Stimulated activated CD8-positive, alpha-beta memory T cell treated with anti-CD3 and anti-CD28 coated beads, Interleukin-7, amount 100 ng/mL, for 1 hour (primary cell): ENCODE measurements at places on chromosomes 5 and 9.

DNA sequence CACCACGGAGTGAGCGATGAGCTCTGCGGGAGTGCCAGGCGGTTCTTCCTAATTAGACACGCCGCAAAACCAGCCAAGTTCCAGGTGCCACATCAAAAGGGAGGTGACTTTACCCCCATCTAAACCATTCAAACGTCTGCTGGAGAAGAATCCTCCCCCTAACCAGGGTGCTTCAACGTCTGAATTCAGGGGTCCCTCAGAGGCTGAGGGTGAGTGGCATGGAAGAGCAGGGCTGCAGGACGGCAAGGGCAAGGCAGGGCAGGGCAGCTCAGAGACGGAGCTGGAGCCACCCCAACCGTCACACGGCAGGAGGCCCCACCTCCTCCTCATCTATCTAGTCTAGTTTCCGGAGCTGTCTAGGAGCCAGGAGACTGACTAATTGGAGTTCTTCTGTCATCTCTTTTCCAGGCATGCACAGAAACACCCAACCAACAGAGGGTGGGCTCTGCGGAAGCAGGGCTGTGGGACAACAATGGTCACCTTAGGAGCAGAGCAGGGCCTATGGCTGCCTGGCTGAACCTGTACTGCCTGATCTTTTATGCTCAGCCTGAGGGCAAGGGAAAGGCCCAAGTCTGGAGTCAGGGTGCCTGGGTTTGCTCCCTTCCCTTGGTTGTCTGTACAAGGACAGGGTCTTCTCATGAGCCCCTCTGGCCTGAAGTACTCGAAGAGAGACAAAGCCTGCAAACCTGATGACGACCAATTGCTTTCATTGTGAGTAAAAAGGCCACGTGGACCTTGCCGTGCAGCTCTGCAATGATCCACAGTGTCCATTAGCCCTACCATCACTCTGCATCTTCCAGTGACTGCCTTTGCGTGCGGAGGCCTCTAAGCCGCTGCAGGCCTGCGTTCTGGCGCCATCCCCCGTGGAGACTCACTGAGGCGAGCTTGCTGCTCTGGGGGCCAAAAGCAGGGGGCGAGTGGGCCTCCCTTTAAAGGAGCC is 81.0 kb upstream of the SLC25A51 start:
- no peak for DNase-seq

- no peak for DNase-seq
Observed at GRCh38 chr9:134296301-134297082, 29.8 kb upstream of the RXRA start.

- DNase-seq, result no peak
Observed at GRCh38 chr5:95105638-95106037, 179.3 kb downstream of the MCTP1 start.

- DNase-seq, result no peak
Observed at GRCh38 chr5:139882961-139883539, 87.4 kb downstream of the PSD2 start.

GRCh38 chr5:176590035-176590717 is 19.8 kb downstream of the GPRIN1 start:
- DNase-seq, result no peak

GRCh38 chr5:95533106-95533505 is 21.7 kb downstream of the SKIC3 start:
- DNase-seq, result no peak

GRCh38 chr9:24189986-24190385 is 355.7 kb downstream of the IZUMO3 start:
- no peak for DNase-seq

DNA sequence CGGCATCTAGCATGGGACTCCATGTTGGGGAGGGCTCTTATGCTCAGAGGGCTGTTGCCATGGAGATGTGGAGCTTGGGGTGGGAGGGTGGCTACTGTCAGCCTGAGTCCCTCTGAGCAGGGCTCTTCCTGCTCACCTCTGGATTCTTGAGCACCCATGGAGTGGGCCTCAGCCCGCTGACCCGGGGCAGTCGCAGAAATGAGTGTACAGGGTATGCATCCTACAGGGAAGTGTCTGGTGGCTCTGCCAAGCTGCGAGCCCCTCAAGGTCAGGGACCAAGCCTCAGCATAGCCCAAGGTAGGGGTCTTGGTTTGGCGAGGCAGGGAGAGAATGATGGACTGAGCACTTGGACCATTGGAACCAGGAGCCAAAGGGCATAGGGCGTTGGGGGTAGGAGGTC is 104.1 kb downstream of the DAB2IP start:
- no peak for DNase-seq

GRCh38 chr9:114250235-114250568 is 72.7 kb upstream of the ORM1 start:
- no peak for DNase-seq

DNA sequence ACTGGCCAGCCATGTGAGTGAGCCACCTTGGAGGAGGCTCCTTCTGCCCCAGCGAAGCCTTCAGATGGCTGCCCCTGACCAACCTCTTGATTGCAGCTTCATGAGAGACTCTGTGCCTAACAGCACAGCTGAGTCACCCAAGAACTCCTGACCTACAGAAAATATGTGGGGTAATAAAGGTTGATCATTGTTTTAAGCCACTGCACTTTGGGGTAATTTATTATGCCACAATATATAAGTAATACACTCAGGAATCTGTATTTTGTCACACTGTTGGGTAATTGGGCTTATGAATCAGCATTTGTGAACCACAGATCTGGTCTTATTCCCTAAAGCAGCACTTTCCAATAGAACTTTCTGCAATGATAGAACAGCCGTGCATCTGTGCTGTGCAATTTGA is 24.4 kb upstream of the VDAC1 start:
- DNase-seq, result no peak

GRCh38 chr5:160929906-160930305 is 77.9 kb upstream of the ATP10B start:
- no peak for DNase-seq

- no peak for DNase-seq
Observed at GRCh38 chr9:36005891-36006290, 30.8 kb upstream of the RECK start.

DNA sequence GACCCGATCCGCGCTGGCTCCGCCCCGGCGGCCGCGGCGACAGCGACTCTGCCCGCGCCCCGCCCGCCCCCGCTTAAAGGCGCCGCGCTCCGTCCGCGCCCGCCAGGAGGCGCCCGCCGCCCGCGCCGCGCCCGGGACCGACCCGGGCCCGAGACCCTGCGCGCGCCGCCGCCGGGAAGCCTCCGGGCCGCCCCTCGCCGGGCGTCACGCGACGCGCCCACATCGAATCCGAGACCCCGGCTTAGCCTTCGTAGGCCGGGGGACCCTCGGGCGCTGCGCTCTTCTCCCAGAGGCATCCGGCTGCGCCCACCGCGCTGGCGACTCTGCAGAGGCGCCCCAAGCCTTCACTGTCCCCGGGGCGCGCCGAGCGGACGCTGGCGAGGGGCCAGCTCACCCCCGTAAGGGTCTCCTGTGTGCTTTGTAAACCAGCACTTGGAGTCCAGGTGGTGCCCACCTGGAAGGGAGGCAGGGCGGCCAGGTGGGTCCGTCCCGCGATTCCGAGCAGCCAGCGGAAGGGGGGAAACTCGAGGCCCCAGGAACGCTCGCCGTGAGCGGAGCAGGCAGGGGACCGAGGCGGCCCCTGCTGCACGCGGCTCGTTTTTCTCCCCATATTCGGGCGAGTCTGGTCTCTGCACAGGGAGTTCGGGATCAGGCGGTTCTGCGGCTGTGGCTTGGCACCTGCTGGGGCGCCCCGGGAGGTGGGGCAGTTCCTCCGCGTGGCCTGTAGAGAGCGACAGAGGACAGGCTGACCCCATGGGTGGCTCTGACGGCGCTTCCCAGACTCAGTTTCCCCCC is 423 bp upstream of the ABCA2 start:
- DNase-seq, result peak; percentile 25

DNA sequence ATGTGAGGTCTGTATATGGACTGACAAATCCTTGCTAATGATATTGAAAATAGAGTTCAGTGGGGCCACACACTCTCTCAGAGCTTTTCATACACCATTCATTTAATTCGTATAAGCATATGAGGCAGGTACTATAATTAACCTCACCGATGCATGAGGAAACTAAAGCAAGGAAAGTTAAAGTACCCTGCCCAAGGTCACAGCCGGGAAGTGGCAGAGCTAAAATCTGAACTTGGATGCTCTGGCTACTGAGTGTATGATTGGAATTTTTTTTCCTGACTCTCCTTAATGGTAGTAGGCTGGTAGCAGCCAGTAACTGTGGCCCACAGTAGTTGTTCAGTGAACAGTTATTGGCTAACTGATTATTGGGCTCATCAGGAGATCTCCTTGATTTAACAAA is 135.3 kb downstream of the NUDT12 start:
- DNase-seq, result no peak

DNA sequence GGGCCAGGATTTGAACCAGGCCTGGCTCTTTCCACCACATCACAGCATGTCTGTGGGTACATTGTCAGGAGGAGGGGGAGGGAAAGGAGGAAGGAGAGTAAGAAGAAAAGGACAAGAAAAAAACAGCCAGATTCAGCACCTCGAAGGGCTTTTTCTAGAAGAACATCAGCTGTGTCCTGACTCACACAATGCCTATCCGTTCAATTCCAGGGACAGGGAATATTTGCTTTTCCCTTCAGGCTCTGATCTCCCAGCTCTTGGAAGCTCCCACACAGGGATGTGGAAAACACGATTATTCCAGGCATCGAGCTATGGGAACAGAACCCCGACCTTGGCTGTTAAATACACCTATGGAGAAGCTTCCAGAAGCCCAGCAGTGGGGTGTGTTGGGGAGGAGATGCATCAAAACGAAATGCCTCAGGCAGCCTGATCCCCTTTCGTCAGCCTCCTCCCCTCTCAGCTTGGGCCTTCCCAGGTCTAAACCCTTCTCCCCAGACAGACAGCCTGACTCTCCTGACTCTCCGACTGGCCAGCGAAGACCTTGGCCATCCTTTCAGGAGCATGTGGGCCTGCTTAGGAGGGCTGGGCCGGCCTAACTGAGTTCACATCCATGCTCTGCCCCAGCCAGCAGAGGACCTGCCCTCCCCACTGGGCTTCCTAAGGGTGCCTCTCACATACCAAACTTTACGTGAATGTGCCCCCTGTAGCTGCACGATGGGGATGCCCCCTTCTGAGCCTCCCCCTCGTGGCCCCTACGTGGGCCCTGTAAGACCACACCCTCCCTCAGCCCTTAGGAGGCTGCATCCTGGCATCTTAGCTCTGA is 54.4 kb downstream of the NEURL1B start:
- no peak for DNase-seq

DNA sequence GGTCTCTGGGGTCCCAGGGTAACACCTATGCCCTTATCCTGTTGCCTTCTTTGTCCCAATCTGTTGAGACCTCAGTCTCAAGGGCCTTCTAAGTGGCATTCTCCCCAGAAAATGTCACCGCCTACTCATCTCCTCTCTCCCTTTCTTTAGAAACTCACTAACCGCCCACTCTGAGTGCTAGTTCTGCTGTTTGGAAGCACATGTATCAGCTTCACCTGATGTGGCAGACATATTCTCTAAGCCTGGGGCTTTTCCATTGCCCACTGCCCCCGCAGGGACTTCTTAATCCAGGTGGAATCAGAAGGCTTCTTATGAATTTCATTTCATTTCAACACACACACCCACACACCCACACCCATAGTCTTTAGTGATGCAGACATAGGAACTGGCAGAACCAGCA is 165.1 kb downstream of the ASTN2 start:
- DNase-seq, result no peak

DNA sequence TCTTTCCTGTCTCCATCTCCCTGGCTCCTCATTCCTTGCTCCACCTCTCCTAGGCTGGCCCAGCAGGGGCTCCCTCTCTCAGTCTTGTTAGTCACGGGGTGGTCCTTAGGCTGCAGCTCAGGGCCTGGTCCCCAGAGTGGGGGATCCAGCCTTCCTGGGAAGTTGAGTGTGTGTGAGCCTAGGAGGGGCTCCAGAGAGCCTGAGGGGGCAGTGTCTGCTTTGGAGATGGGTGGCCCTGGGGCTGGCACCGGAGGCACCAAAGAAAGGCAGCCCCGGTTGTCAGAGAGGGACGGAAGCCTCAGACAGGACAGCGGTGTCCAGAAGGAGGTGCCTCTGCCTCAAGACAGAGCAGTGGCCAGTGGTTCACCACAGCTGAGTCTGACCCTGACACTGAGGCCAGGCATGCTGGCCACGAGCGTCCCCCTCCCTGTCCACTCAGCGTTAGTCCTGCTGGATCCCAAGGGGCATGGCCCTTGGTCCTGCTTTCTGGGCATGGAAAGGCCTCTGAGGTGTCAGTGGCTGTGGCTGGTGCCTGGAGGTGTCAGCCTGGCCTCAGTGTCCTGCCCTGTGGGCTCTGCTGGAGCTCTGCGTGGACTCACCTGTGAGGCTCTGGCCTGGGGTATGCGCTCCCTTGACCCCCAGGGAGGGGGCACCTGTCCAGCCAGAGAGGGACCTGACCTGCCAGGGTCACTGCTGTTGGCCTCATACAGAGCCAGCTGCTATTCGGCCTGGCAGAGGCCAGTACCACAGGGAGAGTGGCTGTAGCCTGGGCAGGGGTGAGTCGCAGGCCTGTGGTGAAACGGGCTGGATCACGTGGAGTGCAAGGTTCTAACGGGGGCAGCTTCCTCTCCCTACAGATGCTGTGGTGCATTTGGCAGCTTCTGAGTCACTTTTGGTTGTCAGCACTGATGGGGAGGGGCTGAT is 130.6 kb downstream of the CACNA1B start:
- no peak for DNase-seq

GRCh38 chr5:109656829-109657228 is 32.9 kb upstream of the MAN2A1 start:
- DNase-seq, result no peak

DNA sequence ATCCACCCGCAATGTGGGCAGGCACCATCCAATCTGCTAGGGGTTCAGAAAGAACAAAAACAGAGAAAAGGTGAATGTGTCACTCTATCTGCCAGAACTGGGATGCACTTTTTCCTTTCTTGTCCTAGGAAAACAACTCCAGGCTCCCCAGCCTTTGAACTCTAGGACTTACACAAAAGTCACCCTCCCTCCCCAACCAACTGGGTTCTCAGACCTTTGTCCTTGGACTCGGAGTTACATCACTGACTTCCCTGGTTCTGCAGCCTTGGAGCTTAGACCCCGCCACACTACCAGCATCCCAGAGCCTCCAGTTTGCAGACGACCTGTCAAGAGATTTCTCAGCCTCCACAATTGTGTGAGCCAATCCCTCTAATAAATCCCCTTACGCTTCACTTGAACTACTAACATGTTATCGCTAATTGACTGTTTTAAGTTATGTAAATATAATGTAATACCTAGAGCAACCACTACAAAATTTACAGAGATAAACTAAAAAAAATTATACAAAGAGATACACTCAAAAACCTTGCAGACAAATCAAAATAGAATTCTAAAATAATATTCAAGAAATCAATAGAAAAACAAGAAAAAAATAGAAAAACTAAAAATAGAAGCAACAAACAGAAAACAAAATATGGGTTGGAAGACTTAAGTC is 5.3 kb upstream of the UBLCP1 start:
- DNase-seq, result no peak

DNA sequence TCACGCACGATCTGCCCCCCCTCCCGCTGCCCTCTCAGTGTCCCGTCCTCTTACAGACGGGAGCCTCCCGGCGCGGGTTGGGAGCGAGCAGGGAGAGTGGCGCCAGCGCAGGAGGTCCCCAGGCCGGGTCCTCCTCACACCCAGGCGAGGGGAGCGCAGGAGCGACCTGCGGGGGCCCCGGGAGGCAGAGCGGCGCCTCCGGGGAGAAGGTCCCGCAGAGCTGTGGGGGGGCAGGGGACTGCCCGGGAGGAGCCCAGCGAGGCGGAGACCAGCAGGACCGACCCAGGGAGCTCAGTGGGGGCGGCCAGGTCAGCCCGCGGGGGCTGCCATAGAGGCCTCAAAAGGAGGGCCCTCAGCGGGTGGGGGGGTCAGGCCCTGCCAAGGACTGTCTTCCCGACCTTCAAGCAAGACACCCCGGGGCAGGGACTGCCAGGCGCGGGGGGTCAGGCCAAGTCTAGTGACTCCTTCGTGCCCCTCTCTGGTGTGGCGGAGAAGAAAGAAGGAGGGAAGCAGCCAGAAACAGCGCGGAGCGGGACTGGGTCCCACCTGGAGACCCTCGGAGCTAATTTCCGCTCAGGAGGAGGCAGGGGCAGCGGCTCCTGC is 123.3 kb upstream of the ERCC6L2 start:
- no peak for DNase-seq
